ENCODE measurements at places on chromosomes 3 and 15. TPM values are rescaled to one million over a fixed set of nuclear protein-coding genes. Genes with fewer than 3 reads are reported as not detected.

GRCh38 chr3:75110741-75111140 is 496.3 kb upstream of the CNTN3 start:
- no peak overlapping the region for H3K4me3 ChIP-seq
- H3K36me3 ChIP-seq: no peaks in the 10 kb centered on the region
- no peaks in the 10 kb centered on the region for H3K4me1 ChIP-seq
- no peak overlapping the region for H3K27ac ChIP-seq
- no peaks in the 10 kb centered on the region for H3K27me3 ChIP-seq

- H3K4me1 ChIP-seq: peaks cover 9% of the 10 kb centered on the region
- H3K4me3 ChIP-seq: peak overlapping the region; percentile 94
- H3K27ac ChIP-seq: peak overlapping the region; percentile 93
- H3K27me3 ChIP-seq: no peaks in the 10 kb centered on the region
- DNase-seq: peak; percentile 47
- H3K36me3 ChIP-seq: no peaks in the 10 kb centered on the region
Measured at GRCh38 chr3:33096093-33096868, 665 bp downstream of the GLB1 start.

DNA sequence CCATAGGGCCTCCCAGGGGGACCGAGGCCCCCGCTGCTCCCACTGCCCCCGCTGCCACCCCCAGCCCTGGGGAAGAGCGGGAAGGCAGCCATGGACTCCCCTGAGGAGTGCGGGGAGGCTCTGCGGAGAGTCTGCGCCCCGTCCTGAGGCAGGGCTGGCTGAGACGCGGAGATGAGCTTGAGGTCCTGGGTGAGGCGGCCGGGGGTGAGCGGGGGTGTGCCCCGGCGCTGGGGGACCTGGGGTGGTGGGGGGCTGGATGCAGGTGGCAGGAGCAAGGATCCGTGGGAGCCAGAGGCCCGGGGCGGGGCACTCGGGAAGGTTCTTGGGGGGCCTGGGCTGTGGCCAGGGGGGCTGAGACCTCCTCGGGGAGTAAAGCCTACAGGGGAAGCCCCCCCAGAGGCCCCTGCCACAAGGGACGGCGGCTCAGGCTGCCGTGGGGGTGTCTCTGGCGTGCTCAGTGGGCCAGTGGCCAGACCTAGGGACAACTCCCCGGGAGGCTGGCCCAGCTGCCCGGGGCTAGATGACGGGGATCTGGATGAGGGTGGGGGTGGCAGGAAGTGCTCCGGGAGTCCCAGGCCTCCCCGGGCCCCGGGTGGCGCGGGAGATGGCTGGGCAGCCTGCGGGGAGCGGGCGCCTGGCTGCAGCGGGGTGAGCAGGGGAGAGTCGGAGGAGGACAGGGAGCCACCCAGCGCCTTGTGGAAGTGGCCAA is 45.9 kb downstream of the HCN4 start:
- peaks cover 9% of the 10 kb centered on the region for H3K4me1 ChIP-seq
- H3K27me3 ChIP-seq: no peaks in the 10 kb centered on the region
- H3K36me3 ChIP-seq: no peaks in the 10 kb centered on the region
- no peak overlapping the region for H3K4me3 ChIP-seq
- DNase-seq: no peak
- no peak overlapping the region for H3K27ac ChIP-seq

DNA sequence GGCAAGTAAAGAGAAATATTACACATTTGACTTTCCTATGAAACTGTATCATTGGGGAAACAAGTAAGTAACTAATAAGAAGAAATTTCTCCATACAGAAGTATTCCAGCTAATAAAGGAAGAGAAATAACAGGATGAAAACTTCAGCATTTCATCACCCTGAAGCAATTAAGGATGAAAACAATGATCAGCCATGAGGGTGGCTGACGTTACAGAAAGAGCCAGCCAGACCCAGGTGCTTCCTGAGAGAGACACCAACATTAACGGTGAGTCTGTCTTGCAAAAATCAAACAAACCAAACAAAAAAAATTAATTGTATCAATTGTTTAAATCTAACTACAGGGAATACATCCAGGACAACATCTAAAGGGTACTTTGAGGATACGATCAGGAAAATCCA is 190.0 kb downstream of the ARRDC4 start:
- no peaks in the 10 kb centered on the region for H3K36me3 ChIP-seq
- peaks cover 36% of the 10 kb centered on the region for H3K27me3 ChIP-seq
- H3K27ac ChIP-seq: no peak overlapping the region
- no peak overlapping the region for H3K4me3 ChIP-seq

The ANKUB1 gene
- total RNA-seq: not detected

The CFAP100 gene
- not detected for total RNA-seq
